ENCODE measurements at places on chromosomes 4 and X.

- DNase-seq, result no peak
These were observed 422.9 kb downstream of the SPRY1 start for GRCh38 chr4:123819362-123820035.

- DNase-seq, result no peak
These were observed 58.9 kb upstream of the NXF3 start for GRCh38 chrX:103151799-103152198.

GRCh38 chr4:88511236-88511635 is 12.3 kb downstream of the PYURF start:
- DNase-seq, result no peak

DNA sequence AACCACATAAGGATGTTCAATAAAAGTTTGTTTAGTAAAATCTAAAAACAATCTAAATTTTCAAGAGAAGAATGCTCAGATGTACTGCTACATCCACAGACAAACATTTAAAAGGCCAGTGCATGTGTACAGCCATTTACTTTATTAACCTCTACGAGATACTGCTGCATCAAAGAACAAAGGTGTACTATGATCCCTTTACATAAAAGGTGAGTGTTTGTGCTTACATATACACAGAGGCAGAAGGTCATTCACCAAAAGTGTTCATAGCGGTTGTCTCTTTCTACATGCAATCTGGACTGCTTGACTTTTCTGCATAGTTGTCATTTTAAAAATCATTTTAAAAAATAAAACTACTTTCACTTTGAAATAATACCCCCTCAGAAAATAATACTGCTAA is 81.7 kb downstream of the AFAP1 start:
- DNase-seq, result no peak

GRCh38 chrX:72313707-72314641 is 8.3 kb upstream of the CITED1 start:
- DNase-seq, result no peak

- no peak for DNase-seq
These were observed 1.1 kb downstream of the STBD1 start for GRCh38 chr4:76307660-76308014.

GRCh38 chr4:122833999-122834398 is 7.4 kb downstream of the FGF2 start:
- DNase-seq, result no peak

GRCh38 chr4:70556856-70557255 is 35.2 kb upstream of the AMBN start:
- no peak for DNase-seq

GRCh38 chr4:11469650-11470437 is 41.1 kb upstream of the HS3ST1 start:
- no peak for DNase-seq

DNA sequence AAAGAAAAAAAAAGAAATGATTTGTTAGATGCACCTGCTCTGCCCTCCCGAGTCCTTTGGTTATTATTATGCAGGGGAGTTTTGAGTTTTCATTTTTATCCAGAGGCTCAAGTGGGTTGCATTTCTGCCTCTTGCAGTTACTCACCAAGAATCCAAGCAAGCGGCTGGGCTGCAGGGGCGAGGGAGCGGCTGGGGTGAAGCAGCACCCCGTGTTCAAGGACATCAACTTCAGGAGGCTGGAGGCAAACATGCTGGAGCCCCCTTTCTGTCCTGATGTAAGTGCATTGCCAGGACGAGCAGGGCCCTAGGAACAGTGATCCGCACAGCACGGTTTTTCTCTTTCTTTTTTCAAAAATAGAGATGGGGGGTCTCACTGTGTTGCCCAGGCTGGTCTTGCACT is 39.1 kb downstream of the HTT-AS start:
- DNase-seq, result no peak

GRCh38 chr4:114116861-114117260 is 137.4 kb upstream of the ARSJ start:
- DNase-seq, result no peak

GRCh38 chr4:177237291-177237690 is 72.4 kb upstream of the NEIL3 start:
- DNase-seq, result no peak

DNA sequence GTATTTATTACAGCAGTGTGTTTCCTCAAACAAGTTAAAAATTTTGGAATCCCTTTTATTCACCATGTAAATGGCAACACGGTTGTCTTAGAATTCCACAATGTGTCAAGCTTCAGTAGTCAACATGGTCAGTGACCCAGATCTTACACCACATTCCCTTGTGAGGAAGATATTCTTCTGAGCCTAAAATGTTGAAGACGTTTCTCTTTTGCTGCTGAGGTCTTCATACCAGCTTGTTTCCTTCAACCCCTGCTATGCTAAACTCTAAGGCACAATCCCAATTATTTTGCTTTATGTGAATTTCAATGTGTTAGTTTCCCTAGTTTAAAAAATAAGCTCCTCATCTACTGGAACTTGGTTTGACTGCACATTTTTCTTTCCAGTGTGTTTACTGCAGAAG is 17.6 kb upstream of the LDB2 start:
- DNase-seq, result no peak

DNA sequence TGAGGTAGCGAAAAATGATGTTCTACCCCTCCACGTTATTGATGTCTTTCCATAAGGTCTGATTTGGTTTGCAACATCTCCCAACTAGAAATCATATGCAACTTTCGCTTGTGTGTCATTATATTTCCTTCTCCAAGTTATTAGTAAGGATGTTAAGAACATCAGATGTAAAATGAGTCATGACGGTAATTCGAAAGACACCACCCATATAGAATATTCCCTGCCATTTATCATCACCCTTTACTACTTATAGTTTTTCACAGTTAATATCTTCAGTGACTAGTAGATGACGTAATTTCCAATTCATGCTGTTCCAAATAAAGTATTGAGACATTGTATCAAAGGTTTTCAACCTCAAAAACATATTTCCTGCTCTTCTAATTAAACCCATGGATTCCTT is 146.7 kb upstream of the MAP3K15 start:
- DNase-seq, result no peak

DNA sequence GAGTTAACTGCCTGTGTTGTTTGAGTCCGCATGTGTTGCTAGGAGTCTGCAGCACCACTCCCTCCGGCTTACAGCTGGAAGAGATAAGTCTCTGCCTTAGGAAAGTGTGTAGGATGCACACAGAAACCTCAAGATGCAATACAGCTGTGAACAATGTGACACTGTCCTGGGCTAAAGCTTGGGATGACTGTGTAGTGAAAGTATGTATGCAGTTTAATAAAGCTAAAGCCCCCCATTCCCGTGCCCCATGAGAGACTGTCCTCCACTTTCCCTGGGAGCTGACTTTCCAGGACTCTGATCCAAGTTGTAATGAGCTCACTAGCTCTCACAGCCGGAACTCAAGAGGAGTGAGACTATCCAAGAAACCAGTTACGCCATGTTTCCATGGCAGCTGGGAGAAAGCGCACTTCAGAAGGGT is 156.6 kb upstream of the FTHL17 start:
- DNase-seq, result no peak

GRCh38 chr4:186104114-186104889 is at the start of gene FAM149A:
Gene FAM149A, plus strand, starts transcription at chr4:186104704.
- peak; percentile 41 for DNase-seq

- no peak for DNase-seq
These were observed 5.5 kb downstream of the CAMK2D start for GRCh38 chr4:113756005-113756410.

DNA sequence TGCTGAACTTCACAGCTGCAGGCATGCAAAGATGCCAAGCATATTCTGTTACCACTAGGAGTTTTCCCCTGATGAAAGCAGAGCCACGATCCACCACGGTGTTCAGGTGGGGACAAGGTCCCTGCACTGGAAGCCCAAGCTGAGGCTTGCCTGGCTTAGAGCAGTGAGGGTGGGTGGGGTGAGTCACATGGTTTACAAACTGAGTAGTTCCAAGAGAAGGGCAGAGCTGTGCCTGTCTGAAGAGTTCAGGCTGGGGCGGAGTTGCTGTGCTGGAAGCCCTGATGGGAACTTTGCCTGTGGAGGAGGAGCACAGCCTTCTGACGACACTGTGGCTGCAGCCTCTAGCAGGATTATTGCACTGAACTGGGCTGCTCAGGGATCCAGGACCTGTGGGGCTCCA is 45.5 kb downstream of the FAM9B start:
- DNase-seq, result no peak

DNA sequence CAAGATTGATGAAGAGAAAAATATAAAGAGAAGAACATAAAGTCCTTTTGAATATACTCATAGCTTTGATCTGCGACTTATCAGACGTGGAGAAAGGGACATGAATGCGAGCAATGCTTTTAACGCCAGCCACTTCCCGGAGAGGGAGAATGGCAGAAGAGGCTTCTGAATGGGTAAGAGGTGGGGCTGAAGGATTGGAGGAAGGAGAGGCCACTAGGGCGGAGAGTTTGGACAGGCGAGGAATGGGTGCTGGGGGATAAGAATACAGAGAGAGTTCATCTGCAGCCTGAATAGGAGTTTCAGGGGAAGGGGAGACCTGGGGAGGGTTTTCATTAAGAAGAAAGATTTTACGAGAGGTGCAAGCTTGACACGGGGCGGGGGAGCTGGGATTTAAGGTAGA is 2534.9 kb downstream of the PCDH7 start:
- DNase-seq, result no peak

- DNase-seq, result no peak
These were observed 42.9 kb downstream of the ALPK1 start for GRCh38 chr4:112340023-112340422.

DNA sequence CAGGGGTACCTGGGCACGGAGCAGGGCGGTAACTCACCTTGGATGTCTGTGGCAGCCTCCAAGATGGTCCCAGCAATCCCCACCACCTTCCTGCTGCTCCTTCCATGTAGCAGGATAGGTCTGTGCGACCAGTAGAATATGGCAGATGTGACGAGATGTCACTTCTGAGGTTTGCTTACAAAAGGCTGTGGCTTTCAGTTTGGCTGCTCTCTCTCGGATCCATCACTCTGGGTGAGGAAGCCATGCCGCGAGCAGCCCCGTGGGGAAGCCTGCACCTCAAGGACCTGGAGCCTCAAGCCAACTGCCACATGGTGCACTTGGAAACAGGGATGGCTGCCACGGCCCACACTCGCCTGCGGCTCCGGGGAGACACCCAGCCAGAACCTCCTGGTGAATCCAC is 37.6 kb downstream of the WFS1 start:
- DNase-seq, result no peak

DNA sequence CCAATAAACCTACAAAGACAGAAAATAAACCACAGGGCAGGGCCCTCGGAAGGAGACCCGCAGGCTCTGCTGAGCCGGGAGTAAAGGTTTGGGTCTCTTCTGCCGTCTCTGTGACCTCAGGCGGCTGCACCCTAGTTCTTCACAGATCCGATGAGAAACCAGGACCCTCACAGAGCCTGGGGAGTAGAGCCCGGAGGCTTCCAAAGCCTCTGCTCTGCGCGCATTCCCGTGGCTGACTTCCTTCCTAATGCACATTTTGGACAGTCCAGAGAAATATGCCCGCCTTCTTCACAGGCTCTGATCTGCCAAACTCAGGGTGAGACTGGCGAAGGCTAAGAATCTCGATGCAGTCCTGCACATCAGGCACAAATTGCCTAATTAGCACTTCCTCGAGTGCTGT is 245.5 kb downstream of the EVC2 start:
- DNase-seq, result no peak

DNA sequence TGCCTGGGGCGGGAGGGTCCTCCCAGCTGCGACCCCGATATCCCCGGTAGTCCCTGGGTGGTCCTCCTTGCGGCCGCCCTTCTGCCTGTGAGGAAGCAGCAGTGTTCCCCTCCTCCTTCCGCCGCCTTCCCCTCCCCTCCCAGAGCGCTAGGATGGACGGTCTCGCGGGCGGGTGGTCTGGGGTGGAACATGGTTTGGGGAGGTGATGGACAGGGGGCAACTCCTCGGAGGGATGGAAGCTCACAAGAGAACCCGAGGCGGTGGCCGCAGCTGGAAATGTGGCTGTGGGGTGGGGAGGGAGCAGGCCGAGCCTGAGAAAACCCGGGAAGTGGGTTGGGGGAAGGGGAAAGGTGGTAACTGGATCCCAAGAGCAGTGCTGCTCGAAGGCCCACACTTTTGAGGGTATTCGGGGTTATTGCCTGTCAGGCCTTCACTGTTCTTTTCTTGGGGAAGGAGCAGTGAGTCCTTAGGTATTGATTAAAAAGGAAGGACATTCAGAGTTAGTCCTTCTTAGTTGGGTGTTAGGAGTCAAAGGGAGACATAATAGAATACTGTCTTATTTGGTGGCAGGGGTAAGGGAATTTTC is 581 bp downstream of the UBE2K start:
- DNase-seq, result no peak

- peak; percentile 36 for DNase-seq
These were observed 23.8 kb upstream of the CD38 start for GRCh38 chr4:15754323-15754722.

DNA sequence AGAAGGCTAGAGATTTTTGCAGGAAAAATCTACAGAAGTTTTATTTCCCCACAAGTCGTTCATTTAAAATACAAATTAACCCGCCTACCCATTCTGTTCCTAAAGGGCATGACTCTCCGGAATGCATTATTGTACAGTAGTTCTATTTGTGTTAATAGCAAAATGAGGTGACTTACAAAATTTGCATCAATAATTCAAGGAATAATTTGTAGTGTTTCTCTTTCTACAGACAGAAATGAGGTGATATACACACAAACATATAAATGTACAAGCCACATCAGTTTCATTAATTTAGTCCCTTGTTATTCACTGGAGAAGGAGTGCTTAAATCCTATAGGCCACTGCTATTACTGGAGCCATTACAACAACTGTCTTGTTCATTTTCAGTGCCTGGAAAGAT is 501.3 kb upstream of the DIAPH2 start:
- DNase-seq, result no peak

- no peak for DNase-seq
These were observed 67.9 kb downstream of the FAM114A1 start for GRCh38 chr4:38935391-38936073.

- DNase-seq, result no peak
These were observed 77.5 kb downstream of the IL15 start for GRCh38 chr4:141713771-141714445.

- no peak for DNase-seq
These were observed 121.2 kb upstream of the BANK1 start for GRCh38 chr4:101669138-101669831.

- DNase-seq, result no peak
These were observed 1.6 kb downstream of the SLIT2 start for GRCh38 chr4:20253283-20253734.

- no peak for DNase-seq
These were observed 122.0 kb upstream of the NRK start for GRCh38 chrX:105700331-105700730.
